ENCODE measurements at places on chromosomes 7 and 10.

GRCh38 chr7:25897261-25897782, 254.7 kb upstream of the NFE2L3 start:
- no peak for DNase-seq

DNA sequence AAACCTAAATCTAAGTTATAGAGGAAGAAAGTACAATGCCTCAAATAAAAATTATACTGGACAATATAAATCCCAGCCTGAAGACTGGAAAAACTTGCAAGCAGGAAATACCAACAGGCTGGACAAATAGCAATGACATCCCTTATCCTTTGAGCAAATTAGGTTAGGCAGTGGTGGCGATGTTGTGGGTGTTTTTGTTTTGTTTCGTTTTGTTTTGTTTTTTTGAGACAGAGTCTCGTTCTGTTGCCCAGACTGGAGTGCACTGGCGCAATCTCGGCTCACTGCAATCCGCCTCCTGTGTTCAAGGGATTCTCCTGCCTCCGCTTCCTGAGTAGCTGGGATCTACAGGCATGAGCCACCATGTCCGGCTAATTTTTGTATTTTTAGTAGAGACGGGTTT, 57.3 kb upstream of the TES start:
- DNase-seq = no peak

DNA sequence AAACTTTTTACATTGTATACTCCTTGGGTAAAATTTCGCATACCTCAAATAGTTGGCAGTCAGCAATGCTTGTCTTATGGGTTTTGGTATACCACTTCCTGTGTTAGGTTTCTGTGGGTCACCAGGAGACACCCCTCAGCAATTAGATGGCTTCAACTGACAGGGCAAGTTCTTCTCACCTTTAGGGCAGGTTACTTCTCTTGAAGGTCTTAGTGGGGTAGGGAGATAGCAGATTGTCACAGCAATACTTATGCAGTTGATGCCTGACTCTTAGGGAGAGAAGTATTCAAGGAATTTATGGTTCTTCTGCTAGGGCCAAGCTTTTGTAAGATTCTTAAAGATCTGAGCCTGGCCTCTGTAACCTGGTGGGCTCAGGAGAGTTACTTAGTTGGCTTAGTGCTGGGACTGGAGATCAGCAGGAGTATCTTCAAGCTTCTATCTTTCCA, 42.9 kb downstream of the MKLN1 start:
- no peak for DNase-seq

GRCh38 chr7:39741942-39742623, 118.7 kb downstream of the RALA start:
- DNase-seq = no peak

GRCh38 chr10:124145109-124145870, 51.9 kb upstream of the CHST15 start:
- no peak for DNase-seq

- DNase-seq = no peak
These were observed 387.5 kb downstream of the RPS24 start for GRCh38 chr10:78420946-78421735.

DNA sequence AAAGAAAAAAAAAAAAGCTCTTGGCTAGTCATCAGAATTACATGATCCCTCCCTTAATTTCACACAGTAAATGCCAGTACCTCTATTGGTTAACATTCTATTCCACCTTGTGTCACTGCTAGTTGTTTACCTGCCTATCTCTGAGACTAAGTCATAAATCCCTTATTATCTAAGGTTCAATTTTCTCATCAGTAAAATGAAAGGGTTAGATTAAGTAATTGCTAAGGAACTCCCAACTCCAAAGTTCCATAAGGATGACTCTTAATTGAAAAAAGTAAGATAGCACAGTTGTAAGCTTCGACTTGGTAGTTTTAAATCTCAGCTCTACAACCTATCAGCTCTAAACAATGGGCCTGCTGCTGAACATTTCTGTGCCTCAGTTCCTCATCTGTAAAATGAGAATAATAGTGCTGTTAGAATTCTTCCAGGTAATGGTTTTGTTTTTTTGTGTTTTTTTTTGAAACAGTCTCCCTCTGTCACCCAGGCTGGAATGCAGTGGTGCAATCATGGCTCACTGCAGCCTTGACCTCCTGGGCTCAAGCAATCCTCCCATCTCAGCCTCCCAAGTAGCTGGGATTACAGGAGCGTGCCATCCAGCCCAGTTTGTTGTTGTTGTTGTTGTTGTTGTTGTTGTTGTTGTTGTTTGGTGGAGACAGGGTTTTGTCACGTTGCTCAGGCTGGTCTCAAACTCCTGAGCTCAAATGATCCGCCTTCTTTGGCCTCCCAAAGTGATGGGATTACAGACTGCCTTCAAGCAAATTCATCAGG, 35.6 kb downstream of the SRPK2 start:
- no peak for DNase-seq

Data from SHP77 treated with DMSO at 0.1 percent for 48 hours (cell line).